ENCODE measurements at places on chromosomes 2 and 18.
A peak's percentile ranks its signal among the peaks of the same experiment; 100 is the strongest.

- no peak for DNase-seq
Observed at GRCh38 chr18:72808680-72809079, 59.1 kb downstream of the NETO1 start.

DNA sequence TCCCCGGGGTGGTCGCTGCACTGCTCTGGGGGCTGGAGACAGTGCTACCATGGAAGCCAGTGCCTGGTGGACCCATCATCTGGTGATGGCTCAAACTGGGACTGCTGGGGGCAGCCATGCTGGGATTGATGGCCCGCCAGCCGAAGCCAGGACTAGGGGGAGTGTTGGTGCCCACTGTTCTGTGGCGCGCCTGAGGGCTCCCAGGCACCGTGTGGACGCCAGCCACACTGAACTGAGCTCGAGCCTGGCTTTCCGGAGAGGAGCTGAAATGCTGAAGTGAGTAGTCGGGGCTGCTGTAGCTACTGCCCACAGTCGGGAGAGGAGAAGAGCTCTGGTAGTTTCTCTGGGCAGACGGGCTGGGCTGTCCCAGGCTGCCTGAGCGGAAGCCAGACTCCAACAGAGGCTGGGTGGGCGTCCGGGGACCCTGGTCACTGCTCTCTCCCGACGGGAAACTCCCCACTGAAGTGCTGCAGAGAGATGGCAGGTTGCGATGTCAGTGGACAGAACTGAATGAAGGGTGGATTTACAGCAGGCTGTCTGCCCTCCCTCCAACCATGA, 184.4 kb downstream of the TNS1 start:
- DNase-seq: no peak

DNA sequence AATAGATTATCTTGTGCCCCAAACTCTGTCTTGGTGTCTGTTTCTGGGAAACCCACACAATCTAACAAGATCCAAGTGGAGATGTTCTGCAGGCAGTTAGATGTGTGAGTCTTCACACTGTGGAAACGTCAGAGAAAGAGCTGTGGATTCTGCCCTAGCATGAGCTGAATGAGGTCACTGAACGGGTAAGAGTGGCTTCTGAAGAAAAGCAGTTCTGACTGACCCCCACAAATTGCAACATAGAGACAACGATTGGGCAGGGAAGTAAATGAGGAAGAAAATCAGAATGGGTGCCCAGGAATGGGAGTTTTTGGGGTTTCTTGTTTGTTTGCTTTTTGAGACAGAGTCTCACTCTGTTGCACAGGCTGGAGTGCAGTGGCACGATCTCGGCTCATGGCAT, 12.9 kb upstream of the RPL37A start:
- no peak for DNase-seq

DNA sequence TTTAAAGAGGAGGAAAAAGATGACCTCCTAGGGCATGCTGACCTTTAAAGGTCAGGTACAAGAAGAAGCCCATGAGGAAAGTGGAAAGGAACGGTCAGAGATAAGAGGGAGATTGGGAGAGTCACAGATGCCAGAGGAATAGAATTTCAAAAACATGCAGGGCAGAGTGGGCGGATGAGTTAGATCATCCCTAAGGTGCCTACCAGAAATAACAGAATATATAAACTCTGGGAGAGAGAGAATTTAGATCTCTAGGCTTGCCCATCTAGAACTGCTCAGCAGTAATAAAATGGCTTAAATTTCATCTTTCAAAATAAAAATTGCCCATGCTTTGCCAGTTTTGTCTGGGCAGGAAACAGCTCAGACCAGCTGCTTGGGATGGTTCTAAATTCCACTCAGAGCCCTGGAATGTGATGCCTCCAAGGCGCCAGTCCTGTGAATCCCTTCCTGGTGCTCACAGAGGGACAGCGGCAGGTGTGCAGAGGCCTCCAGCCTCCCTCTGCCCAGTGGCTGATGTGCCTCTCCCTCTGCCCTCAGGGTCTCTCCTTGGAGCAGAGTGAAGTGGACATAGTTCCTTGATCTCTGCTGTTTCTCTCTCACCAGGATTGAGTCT, 130.9 kb downstream of the ANTXR1 start:
- no peak for DNase-seq

DNA sequence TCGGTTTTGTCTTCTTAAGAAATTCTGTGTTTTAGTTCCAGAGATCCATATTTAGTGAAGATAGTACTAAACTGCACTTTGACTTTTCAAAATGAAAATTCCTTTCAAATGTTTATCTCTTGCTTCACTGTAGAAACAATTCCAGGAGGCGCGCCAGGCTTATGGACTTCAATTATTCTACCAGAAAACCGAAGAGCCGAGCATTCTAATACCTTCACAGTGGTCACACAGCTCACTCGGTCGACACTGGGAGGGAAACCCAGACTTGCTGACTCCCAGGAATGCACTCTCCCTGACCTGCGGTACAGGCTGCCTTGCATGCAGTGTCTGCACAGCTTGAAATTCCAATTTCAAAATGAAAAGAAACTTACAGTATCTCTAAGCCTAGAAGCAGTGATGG, 119.9 kb upstream of the PIEZO2 start:
- DNase-seq: no peak

GRCh38 chr2:118473241-118473640, 374.2 kb downstream of the EN1 start:
- no peak for DNase-seq

- no peak for DNase-seq
Observed at GRCh38 chr2:214543386-214543955, 132.6 kb downstream of the VWC2L start.

- DNase-seq: peak; percentile 81
Observed at GRCh38 chr2:217835931-217836891, 166.6 kb downstream of the TNS1 start.

GRCh38 chr2:36445185-36445866, 89.7 kb downstream of the CRIM1 start:
- no peak for DNase-seq

DNA sequence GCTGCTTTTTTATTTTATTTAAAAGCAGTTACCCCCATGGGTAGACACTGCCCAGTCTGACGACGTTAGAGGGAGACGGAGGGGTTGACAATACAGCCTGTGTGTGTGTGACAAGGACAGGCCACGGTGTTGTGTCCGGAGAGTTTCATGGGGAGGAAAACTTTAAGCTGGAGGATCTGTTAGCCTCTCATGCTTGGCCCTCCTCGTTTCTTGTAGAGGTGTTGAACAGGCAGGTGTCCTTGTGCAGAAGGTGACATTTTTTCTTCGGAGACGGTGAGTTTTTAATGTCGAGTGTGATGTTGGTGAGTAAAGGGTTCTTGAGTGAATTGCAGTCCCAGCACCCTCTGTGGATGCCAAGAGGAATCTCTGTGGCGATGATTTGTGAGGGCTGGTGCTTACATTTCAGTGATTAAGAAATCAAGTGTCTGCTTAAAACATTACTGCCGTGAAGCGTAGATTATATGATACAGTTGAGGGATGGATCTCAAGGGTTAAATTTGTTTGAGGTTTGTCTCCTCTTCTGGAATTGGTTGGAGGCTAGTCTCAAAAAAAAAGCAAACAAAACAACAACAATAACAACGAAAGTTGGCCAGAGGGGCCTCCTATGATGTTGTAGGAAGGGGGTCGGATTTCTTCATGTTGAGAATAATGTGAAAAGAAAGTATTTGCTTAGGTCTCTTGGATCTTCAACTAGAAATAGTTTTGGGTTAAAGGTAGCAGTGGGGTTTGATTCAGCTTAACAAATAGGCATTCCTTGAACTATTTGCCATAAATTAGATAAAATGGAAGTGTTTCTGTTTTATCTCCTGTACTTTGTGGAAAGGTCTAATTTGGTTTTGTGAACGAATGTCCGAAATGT, 1.6 kb downstream of the NCOA1 start:
- DNase-seq: no peak

DNA sequence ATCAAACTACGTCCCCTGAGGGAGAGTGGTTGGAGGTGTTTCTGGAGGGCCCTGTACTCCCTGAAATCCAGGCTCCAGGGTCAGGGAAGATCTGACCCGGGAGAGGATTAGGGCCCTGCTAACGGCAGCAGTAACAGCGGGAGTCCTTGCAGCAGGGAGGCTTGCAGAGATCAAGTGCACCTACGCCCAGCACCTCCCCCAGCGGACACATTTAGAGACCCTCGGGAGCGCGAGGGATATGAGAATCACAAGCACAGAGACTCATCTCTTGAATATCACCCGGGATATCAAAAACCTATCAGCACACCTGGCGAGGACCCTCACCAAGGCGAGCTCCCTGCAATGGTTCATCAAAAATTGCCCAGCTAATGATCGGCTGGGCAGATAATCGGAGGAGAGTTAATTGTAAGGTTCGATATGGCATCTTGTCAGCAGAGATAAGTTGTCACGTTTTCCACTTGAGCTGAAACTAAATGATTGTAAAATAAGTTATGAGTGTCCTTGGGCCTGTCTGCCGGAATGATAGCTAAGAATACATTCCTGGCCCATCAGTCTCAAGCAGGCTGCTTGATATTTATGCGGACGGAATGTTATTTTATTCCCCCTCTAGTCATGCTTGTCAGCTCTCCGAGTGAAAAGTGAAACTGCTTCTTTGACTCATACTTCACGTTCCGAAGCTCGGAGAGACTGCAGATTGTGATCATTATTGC, 209.8 kb downstream of the GBX2 start:
- DNase-seq: no peak

DNA sequence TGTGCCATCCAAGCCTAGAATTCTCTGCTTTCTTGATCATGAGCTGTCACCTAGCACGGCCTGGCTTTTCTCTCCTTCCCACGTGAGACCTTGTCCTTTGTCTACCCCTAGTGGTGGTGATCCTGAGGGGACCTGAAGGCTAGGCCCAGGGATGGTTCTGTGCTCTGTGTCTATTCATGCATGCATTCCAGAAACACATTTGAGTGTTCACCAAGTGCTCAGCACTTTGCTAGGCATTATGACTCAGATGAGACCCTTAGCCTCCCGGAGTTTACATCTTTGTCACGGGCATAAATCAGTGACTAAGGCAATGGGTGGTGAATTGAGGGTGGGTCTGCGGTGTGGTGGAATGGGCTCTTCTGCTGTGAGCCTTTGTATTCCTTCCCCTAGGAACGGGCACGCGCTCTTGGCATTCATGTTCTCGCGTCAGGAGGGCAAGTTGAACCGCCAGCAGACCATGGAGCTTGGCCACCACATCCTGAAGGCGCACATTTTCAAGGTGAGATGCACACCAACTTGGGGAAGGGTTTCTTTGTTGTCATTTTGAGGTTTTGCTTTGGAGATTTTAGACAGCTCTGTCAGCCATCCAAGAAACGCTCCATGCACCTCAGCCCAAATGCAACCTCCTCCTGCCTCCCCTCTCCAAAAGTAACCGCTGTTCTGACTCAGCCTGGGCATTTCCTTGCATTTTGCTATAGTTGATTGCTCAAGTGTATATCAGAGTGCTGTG, 100.9 kb downstream of the WDSUB1 start:
- DNase-seq: peak; percentile 28

DNA sequence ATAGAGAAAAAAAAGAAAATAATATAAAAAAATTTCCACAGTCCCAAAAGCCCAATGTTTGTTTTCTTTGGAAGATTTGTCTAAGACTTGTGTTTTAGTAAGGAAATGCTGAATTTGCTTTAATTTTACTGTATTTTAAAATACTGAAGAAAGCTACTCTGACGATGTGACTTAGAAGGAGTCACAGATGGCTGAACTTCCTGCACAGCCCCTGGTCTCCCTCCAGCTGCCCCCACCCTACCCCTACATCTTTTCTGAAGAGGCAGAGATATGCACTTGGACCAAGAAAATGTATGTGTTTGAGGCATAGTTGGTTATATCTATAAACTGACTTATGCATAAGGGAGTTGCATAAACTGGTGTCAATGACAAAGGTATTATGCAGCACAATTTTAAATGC, 172.3 kb downstream of the CDH2 start:
- DNase-seq: no peak

GRCh38 chr2:68564426-68564825, 79.0 kb upstream of the PROKR1 start:
- no peak for DNase-seq

GRCh38 chr2:196219671-196220070, 48.3 kb upstream of the STK17B start:
- DNase-seq: no peak

- no peak for DNase-seq
Observed at GRCh38 chr2:237283131-237283928, 130.6 kb downstream of the COL6A3 start.

Data from GM04504 (cell line).